ENCODE measurements at places on chromosomes 12 and 14.

DNA sequence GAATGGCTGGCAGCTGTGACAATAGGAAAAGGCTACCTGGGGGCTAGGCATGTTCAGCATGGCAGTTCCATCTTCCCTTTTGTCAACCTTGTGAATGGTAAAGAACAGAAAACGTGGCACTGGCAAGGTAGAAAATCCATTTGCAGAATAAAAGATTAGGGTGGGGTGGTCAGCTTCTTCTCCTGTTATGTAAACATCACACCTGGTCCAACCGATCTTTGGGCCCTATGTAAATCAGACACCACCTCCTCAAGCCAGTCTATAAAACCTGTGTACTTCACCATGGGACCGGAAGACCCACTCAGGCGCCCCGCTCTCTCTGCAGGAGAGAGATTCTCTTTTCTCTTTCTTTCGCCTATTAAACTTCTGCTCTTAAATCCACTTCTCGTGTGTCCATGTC is 19.6 kb upstream of the TMEM30B start:
- no peak for DNase-seq

- DNase-seq, result no peak
These were observed 27.2 kb downstream of the ARID2 start for GRCh38 chr12:45756666-45757065.

- no peak for DNase-seq
These were observed 451.1 kb downstream of the TMEM117 start for GRCh38 chr12:44286821-44287505.

DNA sequence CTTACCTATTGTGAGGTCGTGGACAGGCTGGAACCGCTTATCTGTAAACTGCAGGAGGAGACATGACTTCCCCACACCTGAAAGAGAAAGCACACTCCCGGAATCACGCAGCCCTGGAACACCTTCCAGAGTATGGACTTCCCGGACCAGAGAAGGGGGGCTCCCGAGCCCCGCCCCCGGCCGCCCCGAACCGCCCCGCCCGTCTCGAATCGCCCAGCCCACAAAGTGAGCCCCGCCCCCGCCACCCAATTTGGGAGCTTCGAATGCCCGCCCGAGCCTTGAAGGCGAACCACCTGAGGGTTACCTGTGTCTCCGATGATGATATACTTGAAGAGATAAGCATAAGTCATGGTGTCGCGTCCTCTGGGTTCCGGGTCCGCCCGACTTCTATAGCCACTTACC is 235 bp downstream of the RAB2B start:
- peak; percentile 83 for DNase-seq

DNA sequence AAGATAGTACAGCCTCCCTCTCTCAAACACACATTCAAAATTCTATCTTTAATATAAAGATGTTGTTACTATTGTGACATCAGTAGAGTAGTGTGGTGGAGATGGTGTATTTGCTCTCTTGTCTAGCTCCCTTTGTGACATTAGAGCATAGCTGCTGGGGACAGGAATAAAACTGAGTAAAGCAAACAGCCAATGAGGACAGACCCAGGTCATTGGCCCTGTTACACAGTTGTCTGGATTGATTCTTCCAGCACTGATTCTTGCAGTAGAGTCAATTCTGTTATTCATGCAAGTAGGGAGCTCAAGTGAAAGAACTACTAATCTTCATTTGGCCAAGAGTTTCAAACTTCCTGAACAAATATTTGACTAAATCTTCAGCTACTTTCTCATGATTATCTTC is 72.4 kb downstream of the SCN8A start:
- no peak for DNase-seq

DNA sequence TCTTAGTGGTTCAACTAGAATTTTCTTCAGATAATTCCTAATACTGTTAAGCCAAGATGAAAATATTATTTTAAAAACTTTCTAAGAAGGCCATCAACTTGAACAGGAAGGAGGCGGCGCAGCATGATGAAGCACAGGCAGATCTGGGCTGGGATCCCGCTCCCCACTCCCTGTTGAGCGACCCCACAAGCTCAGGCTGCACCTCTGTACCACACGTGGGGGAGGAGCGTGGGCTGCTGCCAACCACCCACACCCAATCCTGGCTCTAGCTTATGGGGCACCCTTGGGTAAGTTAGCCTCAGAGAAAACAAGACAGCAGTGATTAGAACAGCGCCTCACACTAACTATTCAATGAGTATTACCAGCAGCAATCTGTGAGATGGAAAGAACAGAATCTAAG is 6.0 kb downstream of the MTERF2 start:
- DNase-seq, result no peak

DNA sequence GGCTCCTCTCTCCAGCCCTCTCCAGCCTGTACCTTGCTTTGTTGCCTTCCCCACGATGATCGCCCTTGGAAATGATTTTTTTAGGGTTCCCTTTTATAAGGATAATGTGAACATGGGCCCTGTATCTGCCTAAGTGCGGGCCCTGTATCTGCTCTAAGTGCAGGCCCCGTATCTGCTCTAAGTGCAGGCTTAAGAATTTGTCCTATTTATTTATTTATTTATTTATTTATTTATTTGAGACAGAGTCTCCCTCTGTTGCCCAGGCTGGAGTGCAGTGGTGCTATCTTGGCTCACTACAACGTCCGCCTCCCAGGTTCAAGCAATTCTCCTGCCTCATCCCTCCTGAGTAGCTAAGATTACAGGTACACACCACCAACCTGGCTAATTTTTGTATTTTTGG is 22.5 kb downstream of the GALNT16 start:
- no peak for DNase-seq

GRCh38 chr12:52546126-52546525 is 6.8 kb downstream of the KRT71 start:
- DNase-seq, result no peak

DNA sequence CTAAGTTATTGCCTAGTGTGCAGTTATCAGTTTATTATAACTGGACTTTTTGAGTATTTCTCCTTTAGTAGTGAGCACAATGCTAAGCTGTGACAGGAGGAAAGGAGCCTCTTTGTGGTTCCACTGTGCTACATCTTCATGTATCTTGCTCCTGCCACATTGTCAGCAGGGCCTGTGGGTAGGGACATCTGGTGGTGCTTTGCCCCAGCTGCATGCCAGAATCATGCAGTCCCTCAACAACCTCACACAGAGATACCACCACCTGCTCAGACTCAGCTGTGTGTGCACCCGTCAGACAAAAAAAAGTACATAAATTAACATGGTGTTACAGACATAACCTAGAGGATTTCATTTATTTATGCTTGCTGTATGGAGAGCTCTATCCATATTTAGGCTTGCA is 51.1 kb downstream of the MIS18BP1 start:
- DNase-seq, result no peak

DNA sequence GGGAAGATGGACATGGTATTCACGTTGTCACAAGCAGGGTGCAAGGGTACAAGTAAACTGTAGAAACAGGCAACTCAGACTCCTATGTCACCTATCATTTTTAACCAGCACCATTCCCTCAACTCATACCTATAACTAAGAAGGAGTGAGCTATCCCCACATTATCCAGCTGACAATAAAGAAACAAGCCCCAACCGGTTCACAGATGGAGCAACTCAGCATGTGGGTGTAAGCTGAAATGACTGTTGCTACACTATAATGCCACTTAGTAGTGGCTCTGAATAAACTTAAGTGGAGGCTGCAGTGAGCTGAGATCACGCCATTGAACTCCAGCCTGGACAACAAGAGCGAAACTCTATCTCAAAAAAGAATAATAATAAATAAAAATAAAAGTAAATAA is 829.5 kb upstream of the MDGA2 start:
- no peak for DNase-seq

DNA sequence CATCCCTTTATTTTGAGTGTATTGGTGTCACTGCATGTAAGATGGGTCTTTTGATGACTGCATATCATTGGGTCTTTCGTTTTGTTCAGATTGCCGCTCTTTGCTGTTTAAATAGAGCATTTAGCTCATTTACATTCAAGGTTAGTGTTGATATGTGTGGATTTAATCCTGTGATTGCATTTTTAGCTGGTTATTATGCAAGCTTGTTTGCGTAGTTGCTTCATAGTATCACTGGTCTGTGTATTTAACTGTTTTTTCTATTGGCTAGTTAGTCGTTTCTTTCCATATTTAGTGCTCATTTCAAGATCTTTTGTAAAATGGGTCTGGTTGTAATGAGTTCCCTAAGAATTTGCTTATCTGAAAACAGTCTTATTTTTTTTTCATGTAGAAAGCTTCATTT is 1170.6 kb upstream of the SEL1L start:
- no peak for DNase-seq

DNA sequence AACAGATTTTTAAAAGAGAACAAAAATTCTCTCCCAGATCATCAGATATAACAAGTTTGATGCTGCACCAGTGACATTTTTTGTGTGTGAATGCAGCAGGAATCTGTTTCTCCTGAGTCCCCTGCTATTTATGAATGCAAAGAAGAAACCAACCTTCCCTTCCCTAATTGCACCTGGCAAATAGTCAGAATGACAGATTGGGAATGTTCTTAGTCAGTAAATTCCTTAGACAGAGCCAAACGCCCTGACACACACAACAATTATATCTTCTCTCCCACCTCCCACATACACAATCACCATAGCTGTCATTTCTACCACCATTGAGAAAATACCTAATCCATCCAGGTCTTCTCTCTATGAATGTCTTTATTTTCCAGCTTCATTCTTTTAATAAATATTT is 174.4 kb downstream of the ALG10B start:
- no peak for DNase-seq

DNA sequence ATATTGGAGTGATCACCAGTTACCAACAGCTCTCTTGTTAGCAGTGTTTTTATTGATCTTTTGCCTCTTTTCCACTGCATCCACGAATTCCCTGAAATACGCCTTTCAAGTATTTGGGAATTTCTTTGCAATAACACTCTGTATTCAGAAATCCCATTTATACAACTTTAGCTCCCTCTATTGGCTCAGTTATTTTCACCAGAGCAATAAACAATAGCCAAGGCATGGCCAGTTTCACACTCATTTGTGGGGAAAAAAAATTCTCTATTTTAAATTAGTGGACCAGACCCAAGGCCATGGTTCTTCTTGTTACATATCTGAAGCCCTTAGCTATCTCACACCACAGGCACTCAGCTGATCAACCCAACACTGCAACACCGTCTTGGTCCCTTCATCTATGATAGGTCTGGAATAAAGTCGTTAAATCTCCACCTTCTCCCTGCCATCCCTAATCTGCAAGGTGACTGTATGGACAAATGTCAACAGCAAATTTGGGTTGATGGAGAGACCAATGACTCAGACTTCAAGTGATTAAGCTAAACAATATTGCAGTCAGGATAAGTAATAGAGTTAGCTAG is 92.4 kb upstream of the TMEM260 start:
- DNase-seq, result no peak

GRCh38 chr14:62126879-62127478 is 364.8 kb downstream of the SNAPC1 start:
- peak; percentile 41 for DNase-seq

DNA sequence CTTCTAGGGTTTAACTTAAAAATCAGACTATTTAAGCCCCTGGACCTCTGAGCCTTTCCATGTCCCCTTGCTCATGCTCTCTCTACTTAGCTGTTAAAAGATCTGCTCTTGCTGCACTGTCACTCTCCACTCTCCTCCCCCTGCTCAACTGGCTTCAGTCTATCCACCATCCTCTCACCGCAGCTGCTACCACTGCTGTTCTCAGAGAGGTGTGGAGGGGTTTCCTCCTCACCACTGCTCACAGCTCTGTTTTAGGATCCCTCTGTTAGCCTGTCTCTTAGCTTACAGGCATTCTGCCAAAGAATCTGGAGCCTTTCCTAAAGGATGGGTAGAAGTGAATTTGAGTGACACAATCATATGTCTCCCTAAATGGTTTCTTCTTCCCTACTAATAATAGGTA is 43.7 kb upstream of the ATP2B1 start:
- no peak for DNase-seq

DNA sequence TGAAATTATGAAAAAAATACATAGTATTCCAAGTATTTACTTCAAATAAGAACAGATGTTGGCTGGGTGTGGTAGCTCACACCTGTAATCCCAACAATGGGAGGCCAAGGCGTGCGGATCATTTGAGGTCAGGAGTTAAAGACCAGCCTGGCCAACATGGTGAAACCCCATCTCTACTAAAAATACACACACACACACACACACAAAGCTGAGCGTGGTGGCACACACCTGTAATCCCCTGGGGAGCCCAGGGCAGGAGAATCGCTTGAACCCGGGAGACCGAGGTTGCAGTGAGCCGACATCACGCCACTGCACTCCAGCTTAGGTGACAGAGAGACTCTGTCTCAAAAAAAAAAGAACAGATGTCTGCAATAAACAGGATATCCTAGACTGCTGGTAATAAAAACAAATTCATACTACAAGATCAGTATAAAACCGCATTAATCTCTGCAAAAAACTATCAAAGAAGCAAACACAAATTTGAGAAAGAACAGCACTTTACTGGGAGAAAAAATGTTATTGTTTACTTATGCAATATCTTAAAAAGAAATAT is 23.8 kb downstream of the EEA1 start:
- no peak for DNase-seq

GRCh38 chr14:81233615-81234014 is 12.9 kb upstream of the GTF2A1 start:
- DNase-seq, result no peak

- DNase-seq, result no peak
These were observed 17.8 kb upstream of the RHOJ start for GRCh38 chr14:63186453-63186852.

DNA sequence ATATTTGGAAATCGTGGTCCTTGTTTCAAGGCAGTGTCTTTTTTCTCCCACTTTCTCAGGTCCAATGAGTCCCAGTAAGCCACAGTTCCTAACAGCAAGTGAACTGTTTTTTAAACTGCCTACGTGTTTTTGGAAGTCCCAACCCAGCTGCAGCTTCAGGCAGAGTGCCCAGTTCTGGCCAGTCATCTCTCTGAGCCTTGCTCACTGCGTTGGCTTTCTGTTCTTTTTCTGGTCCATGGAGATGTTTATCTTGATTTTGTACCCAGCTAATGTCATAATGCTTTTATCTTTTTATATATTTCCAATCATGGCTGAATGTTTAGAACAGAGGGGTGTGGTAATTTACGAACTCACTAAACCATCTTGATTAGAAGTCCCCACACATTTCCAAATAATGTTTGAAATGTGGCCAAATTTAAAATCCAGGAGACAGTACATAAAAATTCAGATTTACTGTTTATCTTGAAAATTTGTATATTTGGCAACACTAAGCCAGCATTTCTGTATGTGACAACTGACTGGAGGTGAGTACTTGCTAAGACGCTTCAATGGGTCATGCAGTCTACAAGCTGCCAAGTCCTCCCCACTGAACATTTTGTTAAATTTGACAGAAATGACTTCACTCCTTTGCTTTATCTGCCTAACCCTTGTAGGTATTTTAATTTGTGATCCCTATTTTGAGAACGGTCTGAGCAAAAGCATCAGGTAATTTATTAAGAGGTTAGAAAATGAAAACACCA is 46.1 kb upstream of the OTOGL start:
- peak; percentile 75 for DNase-seq
